GM12878 (cell line): ENCODE measurements at places on chromosomes 1 and 21. TPM values are rescaled to one million over a fixed set of nuclear protein-coding genes. Genes with fewer than 3 reads are reported as not detected.
A peak's percentile ranks its signal among the peaks of the same experiment; 100 is the strongest.

- DNase-seq = no peak
Observed at GRCh38 chr1:166691476-166691875, 147.8 kb upstream of the POGK start.

DNA sequence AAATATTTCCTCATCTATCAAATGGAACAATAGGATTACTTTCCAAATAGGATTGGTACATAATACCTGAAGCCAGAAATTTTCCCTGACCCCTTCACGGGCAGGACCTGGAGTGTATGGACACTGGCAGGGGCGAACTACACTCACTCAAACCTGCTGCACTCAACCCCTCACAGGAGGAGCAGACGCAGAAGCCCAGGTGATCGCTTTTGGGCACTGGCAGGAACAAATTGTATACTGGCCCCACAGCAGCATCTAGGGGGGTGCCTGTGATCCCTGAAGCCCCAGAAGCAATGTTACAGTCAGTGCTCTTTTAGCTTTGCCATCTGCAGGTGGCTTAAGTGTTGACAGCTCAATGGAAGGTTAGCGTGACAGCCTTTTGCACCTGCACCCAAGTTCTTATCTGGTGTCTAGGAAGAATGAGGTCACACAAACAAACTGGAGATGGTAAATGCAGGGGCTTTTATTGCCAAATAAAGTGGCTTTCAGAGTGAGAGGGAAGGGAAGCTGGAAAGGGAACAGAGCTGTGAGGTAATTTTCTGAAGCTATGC is 199.2 kb upstream of the NEGR1 start:
- no peak for DNase-seq

DNA sequence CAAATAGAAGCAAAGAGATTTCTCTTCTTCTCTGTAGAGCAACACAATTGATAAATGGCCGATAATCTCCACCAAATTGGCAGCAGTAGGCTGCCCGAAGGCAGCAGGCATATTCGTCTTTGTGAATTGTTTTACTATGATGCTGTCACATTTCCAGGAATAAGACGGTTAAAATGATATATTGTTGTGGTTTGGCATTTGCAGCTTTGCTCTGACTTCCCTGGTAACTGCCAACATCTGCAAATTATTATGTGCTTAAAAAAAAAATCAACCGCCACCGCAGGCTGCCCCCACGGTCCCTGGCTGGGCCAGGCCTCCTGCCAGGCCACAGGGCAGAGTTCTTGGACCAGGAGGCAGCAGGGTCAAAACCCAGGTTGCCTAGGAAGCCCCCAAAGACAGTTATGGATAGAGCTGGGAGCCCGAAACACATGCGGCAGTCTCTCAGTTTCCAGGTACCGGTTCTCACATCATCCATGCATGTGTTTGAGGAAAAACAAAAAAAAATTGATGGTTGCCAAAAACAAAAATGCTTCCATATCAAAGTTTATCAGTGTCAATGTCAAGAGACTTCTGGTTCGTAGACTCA is 179.3 kb downstream of the ETS2 start:
- DNase-seq = no peak

GRCh38 chr1:58971629-58972140 is 187.8 kb upstream of the JUN start:
- DNase-seq = no peak

DNA sequence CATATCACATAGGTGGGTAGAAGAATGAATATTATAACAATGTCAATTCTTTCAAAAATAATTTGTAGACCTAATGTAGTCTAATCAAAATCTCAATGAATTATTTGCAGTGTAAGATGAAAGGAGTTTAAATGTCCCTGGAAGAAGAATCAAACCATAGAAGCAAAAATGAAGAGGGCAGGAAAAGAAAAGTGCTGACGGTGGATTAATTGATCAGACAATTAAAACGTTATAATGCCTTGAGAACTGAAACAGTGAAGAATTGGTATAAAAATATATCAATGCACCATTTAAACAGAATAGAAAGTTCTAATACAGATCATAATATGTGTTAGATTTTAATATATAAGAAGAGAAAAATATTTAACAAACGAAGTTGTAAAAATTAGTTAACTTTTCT is 109.8 kb downstream of the TYW3 start:
- DNase-seq = no peak

DNA sequence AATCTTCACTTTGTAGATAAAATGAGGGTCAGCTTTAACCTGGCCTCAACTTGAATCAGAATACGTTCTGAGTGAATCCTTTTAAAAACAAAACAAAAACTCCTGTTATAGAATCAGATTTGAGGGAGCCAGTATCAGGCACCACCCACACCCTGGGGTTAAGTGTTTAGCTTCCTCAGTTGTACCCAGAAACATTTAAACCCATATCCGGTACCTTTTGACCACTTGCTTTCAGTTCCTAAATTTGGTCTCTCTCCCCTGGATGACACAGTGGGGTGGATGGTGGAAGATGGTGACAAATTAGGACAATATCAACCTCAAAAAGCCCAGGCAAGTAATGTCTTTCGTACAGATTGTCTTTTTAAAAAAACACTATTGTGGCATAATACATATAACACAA is 10.4 kb downstream of the KLHDC7A start:
- DNase-seq = peak; percentile 13

DNA sequence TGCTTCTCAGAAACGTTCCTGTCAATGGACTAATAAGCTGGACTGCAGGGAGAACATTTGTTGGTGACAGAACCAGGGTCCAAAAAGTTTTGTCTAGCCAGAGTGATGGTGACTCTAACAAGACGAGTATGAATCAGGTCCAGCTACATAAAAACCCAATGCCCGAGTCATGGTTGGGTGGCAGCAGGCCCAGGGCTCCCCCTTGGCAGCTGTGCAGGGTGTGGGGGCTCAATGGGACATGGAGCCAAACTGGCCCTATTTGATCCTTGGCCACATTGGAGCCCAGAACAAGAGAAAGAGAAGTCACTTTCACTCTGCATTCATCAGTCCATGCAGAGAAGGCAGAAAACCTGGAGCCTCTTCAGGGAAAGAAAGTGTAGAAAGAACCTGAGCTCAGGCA is 37.9 kb upstream of the TENT5C start:
- DNase-seq = no peak

GRCh38 chr1:22350924-22351767 is 100.5 kb upstream of the ZBTB40 start:
- DNase-seq = no peak

- DNase-seq = no peak
Observed at GRCh38 chr1:12618965-12619791, 1.2 kb upstream of the DHRS3 start.

Gene C2CD2
- 4.0 and 4.9 TPM in 2 replicates for polyA plus RNA-seq

Gene GSTM3
- polyA plus RNA-seq = not detected in 2 replicates

Gene OR2G6
- polyA plus RNA-seq = 0.47 and 0.74 TPM in 2 replicates

Gene FAM110D
- polyA plus RNA-seq = not detected in 2 replicates

Gene GBP4
- polyA plus RNA-seq = 3.1 and 3.3 TPM in 2 replicates

Gene RGS18
- polyA plus RNA-seq = not detected in 2 replicates

Gene SUSD4
- polyA plus RNA-seq = 0.16 and 0.44 TPM in 2 replicates

Gene PPIAL4G
- polyA plus RNA-seq = not detected in 2 replicates

Gene DCDC2B
- polyA plus RNA-seq = 0.14 and 0.21 TPM in 2 replicates

Gene SH2D1B
- not detected in 2 replicates for polyA plus RNA-seq
